NCI-H446 (cell line): ENCODE measurements at places on chromosomes 3 and 15.

DNA sequence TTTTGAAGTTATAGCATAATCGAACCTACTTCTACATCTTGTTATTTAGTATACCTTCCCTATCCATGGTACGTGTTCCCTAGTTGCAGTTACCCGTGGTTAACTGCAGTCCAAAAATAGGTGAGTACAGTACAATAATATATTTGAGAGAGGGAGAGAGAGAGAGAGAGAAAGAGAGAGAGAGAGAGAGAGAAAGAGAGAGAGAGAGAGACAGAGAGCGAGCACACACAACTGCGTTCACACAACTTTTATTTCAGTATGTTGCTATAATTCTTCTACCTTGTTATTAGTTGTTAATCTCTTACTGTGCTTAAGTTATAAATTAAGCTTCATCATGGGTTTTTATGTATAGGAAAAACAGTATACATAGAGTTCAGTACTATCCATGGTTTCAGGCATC lies 928.1 kb downstream of the TUSC7 start:
- DNase-seq = no peak

- no peak for DNase-seq
Measured at GRCh38 chr3:73497646-73498406, 126.9 kb downstream of the PDZRN3 start.

DNA sequence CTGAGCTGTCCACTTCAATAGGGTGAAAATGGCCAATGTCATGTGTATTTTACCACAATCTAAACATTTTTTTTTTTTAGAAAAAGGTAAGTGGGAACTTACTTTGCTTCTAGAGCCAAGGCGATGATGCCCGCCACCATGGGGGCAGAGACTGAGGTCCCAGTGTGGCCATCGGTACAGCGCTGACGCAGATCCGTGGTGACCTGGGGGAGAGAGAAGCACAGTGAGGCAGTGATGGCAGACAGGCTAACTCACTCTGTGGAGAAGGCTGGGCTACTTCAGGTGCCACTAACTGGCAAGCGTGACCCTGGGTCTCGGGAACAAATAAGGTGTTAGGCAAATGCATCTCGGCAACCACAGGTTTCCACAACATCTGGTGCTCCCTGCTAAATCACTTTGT lies 94.3 kb upstream of the SNRPA1 start:
- no peak for DNase-seq

DNA sequence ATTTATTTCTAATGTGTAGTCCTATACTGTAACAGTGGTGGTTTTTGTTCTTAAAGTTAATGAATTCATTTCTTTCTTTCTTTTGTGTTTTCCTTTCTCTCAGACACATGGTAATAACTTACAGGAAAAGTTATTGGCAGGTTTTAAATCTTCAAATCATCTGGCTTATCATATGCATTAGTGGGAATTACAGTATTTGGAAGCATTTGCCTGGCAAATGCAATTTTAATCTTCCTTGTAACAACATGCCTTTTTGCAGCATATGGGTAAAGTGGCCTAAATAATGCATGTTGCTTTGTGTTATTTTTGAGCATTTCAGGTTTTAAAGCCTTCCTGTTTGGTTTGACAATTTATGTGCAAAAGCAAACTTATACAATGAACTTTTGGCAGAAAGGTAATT lies 66.8 kb downstream of the GALK2 start:
- no peak for DNase-seq

- peak; percentile 3 for DNase-seq
Measured at GRCh38 chr3:84967767-84968581, 9.2 kb downstream of the CADM2 start.

DNA sequence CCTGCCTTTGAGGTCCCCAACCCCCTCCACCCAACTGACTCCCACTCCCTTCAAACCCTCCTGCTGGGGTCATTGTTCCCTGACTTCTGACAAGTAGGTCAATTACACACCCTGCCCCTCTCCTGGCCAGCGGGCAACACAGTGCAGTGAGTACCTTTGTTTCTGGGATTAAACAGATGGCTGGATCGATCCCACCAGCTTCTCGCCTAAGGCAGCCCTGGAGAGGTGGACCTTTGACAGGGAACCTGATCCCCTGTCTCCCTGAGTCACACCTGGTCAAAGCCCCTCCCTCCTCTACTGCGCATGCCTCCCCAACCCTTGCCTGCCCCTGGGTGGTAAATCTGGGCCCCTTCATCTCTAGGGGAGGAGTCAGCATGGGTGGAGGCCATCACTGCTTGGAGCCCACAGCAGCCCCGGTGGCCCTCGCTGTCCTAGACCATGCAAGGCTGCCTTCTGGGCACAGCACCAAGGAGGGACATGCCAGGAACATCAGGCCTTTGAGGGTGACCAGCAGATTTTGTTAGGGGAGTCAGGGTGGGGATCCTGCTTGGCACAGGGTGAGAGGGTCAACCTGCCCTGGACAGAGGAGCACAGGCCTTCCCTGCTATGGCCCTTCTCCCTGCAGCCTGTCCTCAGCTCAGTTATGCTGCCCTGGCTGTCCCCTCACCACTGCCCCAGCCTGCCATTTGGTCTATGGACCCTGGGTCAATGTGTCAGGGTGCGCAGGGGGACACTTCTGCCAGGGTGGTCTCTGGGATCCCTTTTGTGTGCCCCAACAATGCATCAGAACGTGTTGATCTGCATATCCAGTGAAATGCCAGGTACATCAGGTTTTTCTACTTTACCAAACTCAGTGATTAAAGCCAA lies 9.8 kb upstream of the PRR23E start:
- no peak for DNase-seq

DNA sequence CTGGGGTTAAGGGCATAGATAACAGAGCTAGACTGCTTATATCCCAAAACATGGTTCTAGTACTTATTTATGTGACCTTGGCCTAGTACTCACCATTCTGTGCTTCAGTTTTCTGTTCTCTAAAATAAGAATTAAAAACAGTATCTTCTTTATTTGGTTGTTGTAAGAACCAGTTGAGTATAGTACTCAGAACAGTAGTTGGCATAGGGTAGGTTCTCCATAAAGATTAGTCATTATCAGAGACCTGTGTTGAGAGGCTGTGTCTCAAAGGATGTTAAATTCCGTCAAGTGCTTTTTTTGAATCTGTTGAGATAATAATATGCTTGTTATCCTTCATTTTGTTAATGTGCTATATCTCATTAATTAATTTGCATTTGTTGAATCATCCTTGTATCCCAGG lies 47.4 kb upstream of the OSTN start:
- no peak for DNase-seq

DNA sequence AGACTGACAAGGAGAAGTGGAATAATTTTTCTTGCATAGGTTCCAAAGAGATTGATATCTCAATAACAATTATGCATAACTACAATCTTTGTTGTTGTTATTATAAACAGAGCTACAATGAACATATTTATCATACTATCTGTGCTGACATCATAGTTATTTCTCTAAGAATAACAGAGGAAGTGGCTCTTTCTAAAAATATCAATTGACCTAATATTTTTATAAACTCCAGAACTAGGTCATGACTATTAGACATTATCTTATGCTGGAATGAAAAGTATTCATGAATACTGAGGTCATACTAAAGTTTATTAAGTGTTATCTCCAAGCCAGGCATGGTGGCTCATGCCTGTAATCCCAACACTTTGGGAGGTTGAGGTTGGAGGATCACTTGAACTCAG lies 114.1 kb downstream of the DCLK3 start:
- DNase-seq = no peak

- no peak for DNase-seq
Measured at GRCh38 chr3:58260733-58261132, 23.1 kb downstream of the ABHD6 start.

GRCh38 chr3:90091549-90091948 lies 984.1 kb downstream of the EPHA3 start:
- peak; percentile 62 for DNase-seq

DNA sequence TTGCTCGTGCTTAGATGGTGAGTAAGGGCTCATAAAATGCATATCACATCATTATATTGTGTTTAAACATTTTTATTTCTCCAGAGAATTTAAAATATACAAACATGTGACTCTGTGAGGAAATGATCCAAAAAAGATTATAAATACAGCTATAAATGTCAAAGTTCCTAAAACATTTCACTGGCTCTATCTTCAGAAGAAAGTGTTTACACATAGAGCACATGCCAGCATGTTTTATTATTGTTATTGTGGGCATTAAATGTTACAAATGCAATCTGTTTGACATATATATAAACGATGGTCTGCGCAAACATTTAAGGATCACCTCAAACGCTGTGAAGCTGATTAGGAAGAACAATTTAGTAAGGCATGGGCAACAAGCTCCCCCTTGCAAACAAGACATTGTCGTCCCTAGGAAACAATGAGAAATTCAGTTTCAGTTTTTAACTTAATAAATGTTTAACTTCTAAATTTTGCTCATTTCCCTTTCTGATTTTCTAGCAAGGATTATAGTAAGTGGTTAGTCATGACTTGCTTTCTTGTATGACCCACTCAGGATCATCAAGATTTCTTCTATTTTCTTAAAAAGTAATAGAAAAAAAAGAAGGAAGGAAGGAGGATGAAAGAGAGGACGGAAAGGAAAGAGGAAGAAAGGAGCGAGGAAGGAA lies 207.5 kb downstream of the SATB1 start:
- no peak for DNase-seq

DNA sequence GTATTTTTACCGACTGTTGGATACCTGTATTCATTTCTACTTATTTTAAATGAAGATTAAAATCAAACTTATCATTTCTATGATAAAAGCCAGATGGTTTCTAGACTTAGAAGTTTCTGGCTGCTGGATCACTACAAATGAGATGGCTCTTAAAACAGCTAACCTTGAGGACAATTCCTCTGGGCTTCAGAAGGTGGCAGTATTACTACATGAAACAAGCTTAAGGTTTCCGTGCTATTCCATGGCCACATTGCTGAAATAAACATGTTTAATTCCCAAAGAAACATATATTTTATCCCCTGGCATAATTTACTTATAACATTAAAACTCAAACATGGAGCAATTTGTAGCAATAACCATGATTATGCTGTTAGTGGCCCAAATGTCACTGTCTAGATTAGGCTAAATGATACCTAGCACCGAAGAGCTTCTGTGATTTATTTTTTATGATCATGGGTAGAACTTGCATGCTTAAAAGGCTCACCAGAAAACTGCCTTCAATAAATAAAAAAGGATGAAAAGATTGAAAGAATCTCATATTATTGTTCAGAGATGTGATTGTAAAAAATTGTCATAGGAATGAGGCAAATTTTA lies 204.0 kb upstream of the NANOGP8 start:
- DNase-seq = peak; percentile 62

DNA sequence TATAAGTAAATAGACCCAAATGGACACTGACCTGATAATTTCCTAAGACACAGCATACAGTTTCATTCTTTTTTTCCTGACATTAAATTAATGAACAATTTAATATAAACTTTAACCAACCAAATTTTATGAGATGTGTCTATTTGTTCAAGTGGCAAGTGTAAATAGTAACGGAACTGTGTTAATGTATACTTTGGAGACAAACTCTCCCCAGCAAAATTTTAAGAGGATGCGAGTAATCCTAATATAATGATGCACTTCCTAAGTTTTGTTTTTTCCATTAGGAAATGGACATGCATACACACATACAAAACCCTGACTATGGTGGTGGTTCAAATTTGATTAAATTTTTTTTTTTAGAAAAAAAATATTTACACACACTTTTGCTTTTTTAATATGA lies 38.5 kb upstream of the MYH15 start:
- no peak for DNase-seq
